ENCODE measurements at places on chromosomes 5 and 9.

- DNase-seq: no peak
These were observed 111.0 kb upstream of the RETREG1 start for GRCh38 chr5:16727755-16728325.

- peak; percentile 34 for DNase-seq
These were observed 1.2 kb upstream of the CKS2 start for GRCh38 chr9:89309608-89310474.

DNA sequence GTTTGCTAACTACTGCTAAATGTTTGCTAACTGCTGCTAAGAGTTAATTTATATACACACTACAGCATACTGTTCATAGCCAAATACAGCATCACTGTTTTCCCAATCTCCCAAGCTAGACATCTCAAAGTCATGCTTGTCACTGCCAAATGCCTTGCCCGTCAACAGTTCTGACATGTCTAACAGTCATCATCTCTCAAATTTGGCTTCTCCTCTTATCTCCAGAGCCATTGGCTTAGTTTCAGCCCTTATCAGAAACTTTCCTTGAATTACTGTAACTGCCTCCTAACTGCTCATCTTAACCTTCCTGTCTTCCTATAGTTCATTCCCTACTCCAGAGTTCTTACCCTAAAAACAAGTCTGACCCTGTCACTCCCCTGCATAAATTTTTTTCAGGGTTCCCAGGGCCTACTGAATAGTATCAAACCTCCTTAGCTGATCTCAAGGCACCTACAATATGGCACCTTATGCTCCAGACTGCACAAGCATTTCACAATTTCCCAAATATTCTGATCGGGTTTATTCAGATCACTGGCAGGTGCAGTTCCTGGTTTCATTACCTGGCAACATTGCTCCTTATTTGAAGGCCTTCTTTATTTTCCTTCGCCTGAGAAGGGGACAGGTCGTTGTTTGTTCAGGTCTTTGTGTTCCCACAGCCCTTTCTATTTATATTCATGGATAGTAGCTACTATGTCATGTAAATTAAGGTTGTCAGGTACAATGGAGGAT, 55.9 kb upstream of the ANKRD55 start:
- DNase-seq: no peak

DNA sequence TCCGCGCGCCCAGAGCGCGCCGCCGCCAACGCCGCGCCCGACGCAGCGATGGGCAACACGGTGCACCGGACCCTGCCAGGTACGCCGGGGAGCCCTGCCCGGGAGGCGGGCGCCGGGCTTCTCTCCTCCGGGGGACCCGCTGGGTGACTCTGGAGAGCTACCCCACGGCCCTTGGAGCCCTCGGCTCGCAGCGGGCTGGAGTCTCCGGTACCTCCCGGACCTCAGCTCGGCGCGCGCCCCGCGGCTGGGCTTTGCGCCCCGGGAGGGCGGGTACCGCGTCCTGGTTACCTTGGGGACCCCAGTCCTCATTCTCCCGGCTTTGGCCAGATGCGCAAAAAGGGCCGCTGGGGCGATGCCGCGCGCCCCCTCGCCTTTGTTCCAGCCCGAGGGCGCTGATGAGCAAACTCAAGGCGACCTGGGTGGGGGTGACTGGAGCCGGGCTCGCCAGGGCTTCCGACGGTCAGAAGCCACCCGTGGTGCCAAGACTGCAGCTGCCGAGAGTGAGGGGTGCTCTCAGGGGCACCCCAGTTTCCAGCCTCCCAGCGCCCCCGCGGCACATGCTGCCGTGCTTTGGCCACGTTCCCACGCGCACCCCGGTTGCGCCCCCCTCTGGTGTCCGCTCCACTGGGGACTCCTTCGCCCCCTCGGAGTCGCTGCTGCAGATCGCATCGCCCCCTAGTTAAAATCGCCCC, 442 bp downstream of the NEURL1B start:
- no peak for DNase-seq

DNA sequence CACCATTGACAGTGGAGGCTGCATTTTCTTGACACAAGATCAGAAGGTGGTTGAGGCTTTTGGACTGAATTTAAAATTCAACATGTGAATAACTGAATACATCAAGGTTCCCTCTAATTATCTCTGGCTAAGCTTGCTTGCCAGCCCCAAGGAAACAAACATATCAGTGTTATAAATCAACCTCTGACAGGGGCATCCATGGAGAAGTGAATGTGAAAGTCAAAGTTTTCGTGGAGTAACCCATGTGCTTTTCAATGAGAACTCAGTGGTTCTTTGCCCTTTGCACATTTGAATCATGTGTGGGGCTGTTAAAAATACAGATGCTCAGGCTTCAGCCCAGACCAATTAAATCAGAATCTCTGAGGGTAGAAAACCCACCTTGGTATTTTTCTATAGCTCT, 128.9 kb downstream of the LRRC70 start:
- DNase-seq: no peak

DNA sequence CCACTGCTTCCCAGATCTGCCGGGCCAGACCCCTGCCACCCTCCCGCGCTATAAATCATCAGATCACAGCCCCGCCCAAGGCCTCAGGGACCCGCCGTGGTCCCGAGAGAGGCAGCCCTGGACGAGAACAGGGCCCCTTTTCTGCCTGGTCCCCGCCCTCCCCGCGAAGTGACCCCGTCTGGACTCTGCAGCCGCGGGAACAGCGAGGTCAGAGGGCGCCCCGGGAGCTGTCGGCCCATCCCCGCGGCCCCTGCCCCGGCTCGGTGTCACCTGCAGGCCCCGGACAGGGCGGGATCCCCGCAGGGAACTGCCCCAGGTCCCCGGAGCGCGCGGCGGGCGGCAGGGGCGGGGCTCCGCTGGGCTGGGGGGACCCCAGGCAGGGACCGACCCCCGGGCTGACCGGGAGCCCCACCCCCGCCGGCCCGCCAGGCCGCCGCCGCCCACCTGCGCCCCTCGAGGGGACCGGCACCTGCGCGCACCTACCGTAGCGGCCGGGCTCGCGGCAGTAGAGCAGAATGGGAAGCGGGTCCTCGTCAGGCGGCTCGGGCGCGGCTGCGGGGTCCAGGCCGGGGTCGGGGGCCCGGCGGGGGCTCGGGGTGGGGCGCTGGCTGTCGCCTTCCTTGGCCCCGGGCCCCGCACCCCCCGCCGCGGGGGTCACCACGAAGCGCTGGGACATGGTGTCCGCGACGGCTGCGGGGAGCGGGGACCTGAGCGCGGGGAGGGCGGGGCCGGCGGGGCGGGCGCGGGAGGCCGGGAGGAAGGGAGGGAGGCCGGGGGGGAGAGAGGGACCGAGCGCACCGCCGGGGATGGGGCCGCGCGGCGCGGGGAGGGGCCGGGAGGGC, 43.5 kb upstream of the SLC12A7 start:
- no peak for DNase-seq

GRCh38 chr5:58281189-58281588, 178.7 kb downstream of the PLK2 start:
- DNase-seq: no peak

DNA sequence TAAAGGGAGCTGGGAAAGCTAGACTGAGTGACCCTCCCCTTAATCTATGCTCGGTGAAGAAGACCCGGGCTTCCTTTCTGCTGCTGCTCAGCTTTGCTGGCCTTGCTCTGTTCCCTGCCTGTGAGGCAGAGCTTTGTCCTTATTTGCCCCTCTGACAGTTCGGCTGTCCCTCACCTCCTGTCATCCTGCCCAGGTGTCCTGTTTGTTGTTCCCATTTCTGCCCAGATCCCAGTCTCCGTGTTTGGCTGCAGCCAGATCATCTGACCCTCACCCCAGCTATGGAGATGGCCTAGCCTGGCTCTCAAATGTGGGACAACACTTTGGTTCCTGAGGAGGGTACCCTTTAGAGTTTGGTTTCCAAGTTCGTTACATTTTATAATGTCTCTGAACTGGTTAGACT, 20.2 kb downstream of the OTULIN start:
- no peak for DNase-seq

DNA sequence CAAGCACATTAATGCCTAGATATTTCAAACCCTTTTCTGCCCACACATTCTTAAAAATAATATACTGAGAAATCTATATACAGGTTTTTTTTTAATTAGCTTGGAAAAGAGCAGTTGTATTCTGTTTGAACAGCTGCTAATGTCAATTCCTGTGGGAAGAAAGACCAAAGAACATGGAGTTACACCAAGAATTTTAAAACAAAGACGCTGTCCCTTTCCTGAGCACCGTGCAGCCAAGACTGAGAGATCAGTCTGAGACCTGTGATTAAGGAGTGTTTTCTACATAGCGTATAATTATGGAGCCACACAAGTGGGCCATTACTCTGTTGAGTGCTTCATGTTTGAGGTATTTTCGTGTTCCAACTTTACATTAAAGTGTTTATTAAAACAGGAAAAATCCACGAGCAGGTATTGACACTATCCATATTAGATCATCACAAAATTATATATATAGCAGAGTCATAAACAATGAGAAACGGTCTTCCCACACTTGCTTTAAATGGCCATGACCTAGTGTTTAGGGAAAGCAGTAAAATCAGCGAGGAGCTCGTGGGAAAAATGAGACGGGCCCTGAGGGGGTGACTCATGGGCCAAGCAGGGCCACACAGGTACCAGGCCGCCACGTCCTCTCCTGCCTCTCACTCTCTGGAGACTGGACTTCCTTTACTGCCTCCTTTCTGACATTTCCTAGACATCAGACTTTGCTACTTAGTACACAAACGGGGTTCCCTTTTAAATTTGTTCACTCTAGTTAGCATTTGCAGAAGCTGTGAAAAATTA, 153.1 kb upstream of the OTULINL start:
- peak; percentile 45 for DNase-seq

GRCh38 chr5:1930880-1931603, 48.3 kb upstream of the IRX4 start:
- DNase-seq: no peak

- no peak for DNase-seq
These were observed 86.5 kb upstream of the SGCD start for GRCh38 chr5:156240414-156240813.

GRCh38 chr9:303502-303901, 88.8 kb downstream of the DOCK8 start:
- DNase-seq: no peak

DNA sequence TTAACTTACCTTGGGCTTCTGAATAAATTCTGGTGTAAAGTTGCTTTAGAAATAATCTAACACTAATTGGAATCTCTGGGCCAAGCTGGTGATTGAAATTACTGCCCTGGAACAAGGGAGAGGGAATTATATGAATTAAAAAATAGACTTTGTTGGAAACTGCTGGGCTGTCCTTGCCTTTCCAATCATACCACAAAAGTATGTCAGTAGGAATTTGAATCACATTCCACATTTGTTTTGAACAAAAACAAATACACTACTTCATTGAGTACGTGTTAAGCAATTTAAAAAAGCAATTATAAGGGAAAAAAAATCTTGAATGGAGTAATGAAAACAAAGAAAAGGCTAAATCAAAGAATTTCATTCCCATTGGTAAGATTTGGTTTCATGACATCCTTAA, 102.5 kb upstream of the SREK1 start:
- no peak for DNase-seq

DNA sequence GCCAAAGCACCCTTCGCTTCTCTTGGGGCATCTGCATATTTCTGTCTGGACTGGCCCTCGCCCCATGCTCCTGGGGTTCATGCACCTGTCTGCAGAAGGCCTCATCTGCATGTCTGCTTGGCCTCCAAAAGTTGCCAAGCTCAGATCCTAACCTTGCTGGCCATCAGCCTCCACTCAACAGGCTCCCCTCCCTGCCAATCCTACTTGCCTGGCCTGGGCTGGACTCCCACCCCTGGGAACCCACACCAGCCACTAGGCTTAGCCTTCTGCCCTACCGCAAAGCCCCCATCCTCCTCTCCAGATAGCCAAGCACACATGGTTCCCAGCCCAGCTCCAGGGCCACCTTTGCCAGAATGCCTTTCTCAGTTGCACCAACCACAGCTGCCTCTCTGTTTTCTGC, 159.8 kb downstream of the PAX5 start:
- DNase-seq: no peak

GRCh38 chr5:133456933-133457402, 155.4 kb downstream of the FSTL4 start:
- DNase-seq: peak; percentile 7

- peak; percentile 98 for DNase-seq
These were observed 104.8 kb upstream of the CD180 start for GRCh38 chr5:67301285-67301903.

GRCh38 chr5:83220331-83220730, 143.0 kb downstream of the XRCC4 start:
- DNase-seq: no peak

- no peak for DNase-seq
These were observed 92.1 kb downstream of the CACNA1B start for GRCh38 chr9:137969685-137970084.

- DNase-seq: no peak
These were observed 33.1 kb upstream of the SETD9 start for GRCh38 chr5:56876327-56876726.

- DNase-seq: no peak
These were observed 30.4 kb downstream of the MVB12B start for GRCh38 chr9:126357074-126357473.

DNA sequence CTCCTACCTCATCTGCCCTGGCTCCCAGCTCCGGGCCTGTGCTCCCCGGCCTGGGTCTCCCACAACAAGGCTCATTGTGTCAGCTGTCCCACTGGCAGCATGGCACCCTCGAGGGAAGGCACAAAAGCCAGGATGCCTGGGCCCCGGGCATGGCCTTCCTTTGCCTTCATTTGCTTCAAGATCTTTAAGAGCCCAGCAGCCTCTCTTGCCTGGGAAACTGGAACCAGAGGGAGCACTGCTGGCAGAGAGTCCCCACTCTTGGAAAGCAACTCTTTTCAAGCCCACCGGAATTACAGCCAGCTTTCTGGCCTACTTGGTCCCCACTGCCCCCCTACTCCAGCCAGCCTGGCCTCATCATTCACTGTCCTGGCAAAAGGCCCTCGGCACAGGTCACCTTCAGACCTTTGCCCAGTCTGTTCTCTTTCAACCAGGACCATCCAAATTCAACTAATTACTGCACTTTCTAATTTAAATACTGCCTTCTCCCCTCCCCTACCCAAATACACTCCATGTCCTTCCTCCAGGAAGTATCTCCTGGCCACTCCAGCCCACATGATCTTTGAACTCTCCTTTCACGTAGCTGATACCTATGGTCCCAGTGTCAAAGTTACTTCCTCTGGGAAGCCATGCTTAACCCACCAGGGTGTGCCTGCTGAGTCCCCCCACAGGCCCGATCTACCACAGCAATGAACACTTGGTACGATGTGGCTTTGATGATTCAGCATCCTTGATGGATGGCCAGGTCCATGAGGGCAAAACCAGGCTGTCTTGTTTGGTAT, 8.9 kb downstream of the ZER1 start:
- no peak for DNase-seq

DNA sequence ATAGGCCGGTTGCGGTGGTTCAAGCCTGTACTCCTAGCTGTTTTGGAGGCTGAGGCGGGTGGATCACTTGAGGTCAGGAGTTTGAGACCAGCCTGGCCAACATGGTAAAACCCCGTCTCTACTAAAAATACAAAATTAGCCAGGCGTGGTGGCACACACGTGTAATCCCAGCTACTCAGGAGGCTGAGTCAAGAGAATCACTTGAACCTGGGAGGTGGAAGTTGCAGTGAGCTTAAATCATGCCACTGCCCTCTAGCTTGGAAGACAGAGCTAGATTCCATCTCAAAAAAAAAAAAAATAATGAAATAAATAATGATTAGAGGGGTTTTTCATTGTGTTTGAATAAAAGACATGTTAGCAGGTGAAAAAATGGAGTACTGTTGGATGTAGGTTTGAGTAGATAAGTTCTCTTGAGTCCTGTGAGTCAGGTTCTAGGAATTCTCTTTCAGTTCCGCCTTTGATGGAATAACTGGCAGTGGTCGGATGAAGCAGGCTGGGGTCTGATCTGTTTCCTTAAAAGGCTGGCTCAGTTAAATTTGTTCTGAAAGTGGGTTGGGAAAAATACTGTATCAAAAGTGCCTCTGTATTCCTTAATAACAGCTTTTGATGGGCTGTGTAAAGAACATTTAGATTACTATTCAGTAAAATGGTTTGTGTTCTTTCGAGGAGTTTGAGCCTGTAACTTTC, 73.2 kb downstream of the AOPEP start:
- DNase-seq: peak; percentile 77
